ENCODE measurements at places on chromosomes 5 and 9.

GRCh38 chr5:61320860-61321259 lies 11.2 kb upstream of the ZSWIM6 start:
- no peak for DNase-seq

- no peak for DNase-seq
Measured at GRCh38 chr5:124729720-124730359, 16.6 kb downstream of the ZNF608 start.

DNA sequence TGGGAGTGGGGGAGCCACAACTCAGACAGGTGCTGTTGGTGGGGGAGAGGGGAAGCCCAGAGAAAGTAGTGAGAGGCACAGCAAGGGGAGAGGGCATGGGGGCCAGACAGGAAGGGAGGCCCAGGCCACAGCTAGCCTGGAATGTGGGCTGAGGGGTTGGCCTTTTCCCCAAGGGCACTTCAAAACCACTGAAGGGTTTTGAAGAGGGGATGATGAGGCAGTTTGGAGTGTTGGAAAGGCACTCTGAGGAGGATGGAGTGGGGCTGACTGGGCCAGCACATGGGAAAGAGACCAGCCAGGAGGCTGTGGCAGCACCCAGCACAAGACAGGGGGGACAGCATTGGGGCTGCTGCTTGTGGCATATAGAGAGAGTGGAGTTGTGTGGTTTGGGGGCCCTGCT lies 3.8 kb downstream of the PSD2 start:
- DNase-seq: no peak

GRCh38 chr9:133758228-133758627 lies 20.1 kb upstream of the SARDH start:
- DNase-seq: no peak

- no peak for DNase-seq
Measured at GRCh38 chr5:158559643-158560042, 540.1 kb downstream of the EBF1 start.

DNA sequence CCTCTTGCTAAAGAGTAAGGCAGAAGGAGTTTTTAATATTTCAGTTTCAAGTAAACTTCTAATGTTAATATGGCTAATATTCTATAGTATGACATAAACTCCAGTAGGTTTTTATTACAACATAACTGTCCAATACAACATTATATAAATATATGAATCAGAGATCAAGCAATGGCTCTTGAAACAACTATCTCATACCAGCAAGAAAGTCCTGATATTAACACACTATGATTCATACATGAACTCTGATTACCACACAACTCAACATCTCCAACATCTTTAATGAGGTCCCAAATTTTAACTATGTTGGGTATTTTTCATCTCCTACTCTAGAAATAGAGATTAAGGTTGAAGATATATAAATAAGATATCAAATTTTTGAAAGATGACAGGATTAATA lies 878.3 kb downstream of the TLE1 start:
- no peak for DNase-seq

GRCh38 chr9:117662651-117663050 lies 41.6 kb upstream of the TLR4 start:
- no peak for DNase-seq

DNA sequence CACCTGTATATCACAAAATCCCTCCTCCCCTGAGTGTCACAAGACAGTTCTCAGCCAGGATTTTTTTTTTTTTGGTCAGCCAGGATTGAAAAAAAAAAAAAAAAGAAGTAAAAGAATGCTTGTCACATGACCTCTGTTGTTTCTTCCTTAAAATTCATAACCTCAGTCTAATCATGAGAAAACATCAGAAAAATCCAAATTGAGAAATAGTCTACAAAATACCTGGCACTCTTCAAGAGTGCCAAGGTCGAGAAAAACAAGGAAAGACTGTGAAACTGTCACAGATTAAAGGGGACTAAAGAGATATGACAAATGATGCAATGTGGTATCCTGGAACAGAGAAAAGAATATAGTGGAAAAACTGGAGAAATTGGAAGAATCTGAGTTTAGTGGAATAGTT lies 58.5 kb upstream of the SUB1 start:
- no peak for DNase-seq

GRCh38 chr5:150081541-150082283 lies 4.6 kb downstream of the CSF1R start:
- DNase-seq: no peak

- DNase-seq: no peak
Measured at GRCh38 chr5:20300110-20300509, 312.1 kb upstream of the CDH18 start.

DNA sequence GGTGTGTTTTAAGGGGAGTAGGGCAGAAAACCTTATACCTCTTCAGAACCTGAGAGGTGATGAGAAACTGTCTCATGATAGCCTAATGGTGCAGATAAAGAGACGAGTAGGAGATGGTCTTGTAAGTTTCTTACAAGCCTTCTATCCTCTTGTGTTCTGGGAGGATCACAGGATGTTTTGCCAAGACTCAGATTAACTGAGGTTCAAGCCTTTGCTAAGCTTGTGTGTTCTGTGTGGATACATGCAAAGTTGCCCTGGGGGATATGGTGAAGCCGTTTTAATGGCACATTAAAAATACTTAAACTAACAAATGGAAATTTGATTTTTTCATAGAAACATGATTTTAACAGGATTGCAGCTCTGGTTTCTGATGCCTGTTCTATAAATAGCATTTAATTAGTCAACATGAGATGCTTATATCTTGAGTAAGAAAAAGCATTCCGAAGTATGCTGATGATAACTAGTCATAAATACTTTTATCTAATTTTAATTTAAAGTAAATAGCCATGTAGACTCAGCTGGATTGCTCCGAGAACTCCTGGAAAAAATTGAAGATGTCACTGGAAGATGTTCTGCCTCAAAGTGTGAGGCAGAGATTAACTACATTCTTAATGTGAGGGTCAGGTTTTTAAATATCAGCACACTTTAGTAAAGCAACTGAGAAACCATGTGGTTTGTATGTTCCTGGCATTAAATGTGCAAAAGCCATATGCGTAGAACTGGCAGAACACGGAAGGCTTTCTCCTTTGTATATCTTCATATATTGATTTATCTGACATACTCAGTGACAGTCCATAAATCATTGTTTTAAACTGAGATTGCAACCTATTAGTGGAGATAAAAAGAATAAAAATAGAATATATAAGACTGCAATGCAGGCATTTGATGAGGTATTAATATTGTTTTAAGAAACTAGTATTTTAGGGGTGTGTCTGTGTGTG lies 53.7 kb downstream of the IPO11 start:
- no peak for DNase-seq

- DNase-seq: no peak
Measured at GRCh38 chr5:177491429-177491945, 5.9 kb downstream of the PDLIM7 start.

GRCh38 chr9:135888126-135888765 lies 19.1 kb downstream of the CAMSAP1 start:
- DNase-seq: no peak

GRCh38 chr9:86573886-86574285 lies 219.7 kb upstream of the TUT7 start:
- no peak for DNase-seq

DNA sequence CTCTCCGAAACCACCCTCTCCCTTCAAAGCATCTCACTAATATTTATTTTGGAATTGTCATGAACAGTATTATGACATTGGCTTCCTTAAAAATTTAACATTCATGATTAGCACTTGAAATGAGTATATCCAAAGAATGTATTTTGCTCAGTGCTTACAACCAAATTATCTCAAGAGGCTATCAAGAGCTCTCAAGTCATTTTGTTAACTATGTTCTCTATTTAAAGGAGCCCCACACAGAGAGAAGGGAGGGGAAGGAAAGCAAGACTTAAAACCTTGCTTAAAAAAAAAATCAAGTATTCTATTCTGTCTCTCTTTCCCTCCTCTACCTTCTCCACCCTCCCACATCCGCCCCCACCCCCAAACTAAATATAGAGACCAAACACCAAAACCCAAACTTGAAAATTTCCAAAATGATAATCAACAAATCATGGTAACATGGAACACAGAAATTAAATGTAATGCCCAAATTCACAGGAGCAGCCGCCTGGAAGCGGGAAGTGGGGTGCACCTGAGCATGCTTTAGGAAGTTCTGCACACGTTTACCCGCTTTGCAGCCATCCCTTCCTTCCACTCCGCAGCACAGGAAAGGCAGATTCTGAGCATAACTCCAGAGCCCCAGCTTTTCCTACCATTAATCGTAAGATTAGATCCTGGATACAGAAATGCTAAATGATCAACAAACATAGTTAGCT lies 66.9 kb downstream of the EBF1 start:
- DNase-seq: no peak

- no peak for DNase-seq
Measured at GRCh38 chr5:74127381-74128320, 501.7 kb downstream of the ARHGEF28 start.

DNA sequence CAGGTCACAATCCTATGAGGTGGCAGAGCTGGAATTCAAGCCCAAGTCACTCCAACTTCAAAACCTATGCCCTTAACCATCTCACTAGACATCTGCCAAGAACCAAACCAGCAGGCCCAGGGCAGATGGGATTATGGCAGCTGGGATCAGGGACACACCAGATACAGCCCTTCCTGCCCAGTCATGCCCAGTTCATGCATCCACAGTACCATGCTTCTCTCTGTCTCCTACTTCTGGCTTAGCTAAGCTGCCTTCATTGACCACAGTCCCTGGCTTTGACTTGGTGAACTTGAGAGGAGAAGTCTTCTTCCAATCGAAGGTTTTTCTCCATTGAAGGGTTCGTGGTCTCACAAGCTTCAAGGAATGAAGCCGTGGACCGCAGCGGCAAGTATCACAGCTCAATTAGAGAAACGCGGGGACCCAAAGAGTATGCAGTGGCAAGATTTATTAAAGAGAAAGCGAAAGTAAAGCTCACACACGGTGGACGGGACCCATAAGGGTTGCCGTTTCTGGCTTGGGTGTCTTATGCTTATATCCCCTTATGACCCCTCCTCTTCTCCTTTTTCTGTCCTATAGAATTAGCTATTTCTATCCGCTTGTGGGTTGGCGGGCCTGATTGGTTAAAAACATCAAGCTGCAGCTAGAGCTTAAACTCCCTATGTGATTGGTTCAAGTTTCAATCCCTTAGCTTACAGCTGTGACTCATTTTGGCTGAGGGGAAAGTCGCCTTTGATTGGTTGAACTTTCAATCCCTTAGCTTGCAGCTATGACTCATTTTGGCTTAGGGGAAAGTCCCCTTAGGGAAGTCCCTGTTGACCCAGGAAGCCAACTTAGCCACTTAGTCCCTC lies 101.2 kb downstream of the TRIM36 start:
- DNase-seq: no peak

GRCh38 chr5:125874057-125874456 lies 549.2 kb upstream of the GRAMD2B start:
- no peak for DNase-seq

- no peak for DNase-seq
Measured at GRCh38 chr5:180599981-180600553, 8.8 kb upstream of the SCGB3A1 start.

GRCh38 chr5:158100373-158100888 lies 241.5 kb upstream of the CLINT1 start:
- no peak for DNase-seq

DNA sequence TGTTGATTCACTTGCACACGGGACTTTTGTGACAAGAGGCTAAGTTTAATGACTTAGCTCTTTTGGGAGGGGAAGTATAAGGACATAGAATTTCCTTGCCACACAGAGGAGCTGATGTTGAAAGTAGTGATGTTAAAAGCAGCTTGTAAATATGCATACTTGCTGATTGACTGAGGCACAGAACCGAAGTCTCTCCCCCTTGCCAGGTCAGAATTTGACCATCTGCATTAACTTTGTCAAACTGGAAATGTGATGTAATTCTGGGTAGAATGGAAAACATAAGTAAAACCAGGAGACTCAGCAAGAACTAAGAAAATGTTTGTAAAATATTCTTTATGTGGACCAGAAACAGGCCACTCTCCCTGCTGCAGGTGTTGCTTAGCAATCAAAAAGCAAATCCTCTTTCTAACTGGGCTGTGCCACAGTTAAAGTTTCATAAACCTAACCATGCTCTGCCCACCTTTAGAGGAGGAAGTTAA lies 284.2 kb downstream of the NR3C1 start:
- no peak for DNase-seq

GRCh38 chr5:169796731-169797130 lies 159.7 kb downstream of the DOCK2 start:
- no peak for DNase-seq

- DNase-seq: no peak
Measured at GRCh38 chr9:112065806-112066606, 109.1 kb downstream of the SUSD1 start.

GRCh38 chr9:99977033-99977792 lies 70.8 kb downstream of the STX17 start:
- no peak for DNase-seq

GRCh38 chr5:91091471-91092234 lies 291.5 kb downstream of the ARRDC3 start:
- DNase-seq: no peak

GRCh38 chr5:36646507-36647023 lies 40.2 kb downstream of the SLC1A3 start:
- DNase-seq: no peak

GRCh38 chr9:36961561-36962325 lies 72.3 kb downstream of the PAX5 start:
- no peak for DNase-seq

GRCh38 chr5:150298701-150299451 lies 3.8 kb downstream of the ARSI start:
- DNase-seq: no peak

DNA sequence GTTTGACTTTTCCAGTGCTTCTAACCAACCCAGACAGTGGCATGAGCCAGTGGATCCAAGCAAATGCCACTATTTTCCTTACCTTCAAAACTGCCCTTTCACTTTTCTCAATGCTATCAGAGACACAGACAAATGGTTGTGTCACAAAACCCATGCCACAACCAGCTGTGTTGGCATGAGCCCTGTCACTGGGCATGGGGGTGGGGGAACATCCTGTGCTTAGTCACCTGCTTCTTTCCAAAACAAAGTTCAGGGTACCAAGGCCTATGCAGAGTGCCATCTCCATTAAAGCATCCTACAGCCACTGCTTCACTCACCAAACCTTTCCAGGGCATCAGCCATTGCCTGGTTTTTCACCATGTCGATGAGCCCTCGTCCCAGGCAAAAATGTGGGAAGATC lies 30.1 kb downstream of the NIPSNAP3B start:
- DNase-seq: no peak

- DNase-seq: no peak
Measured at GRCh38 chr5:77448831-77449230, 43.3 kb downstream of the WDR41 start.
